IPS-NIHi11 (cell line): ENCODE measurements at places on chromosomes 1 and 21.

GRCh38 chr1:112929979-112930378, 26.0 kb downstream of the SLC16A1 start:
- DNase-seq, result no peak

GRCh38 chr1:100101564-100101963, 31.2 kb downstream of the SASS6 start:
- no peak for DNase-seq

GRCh38 chr1:202397256-202397655, 48.8 kb downstream of the PPP1R12B start:
- no peak for DNase-seq

GRCh38 chr1:15616373-15617172, 685 bp upstream of the DDI2 start:
- peak; percentile 22 for DNase-seq

GRCh38 chr1:18869847-18870594, 10.6 kb upstream of the TAS1R2 start:
- DNase-seq, result no peak

DNA sequence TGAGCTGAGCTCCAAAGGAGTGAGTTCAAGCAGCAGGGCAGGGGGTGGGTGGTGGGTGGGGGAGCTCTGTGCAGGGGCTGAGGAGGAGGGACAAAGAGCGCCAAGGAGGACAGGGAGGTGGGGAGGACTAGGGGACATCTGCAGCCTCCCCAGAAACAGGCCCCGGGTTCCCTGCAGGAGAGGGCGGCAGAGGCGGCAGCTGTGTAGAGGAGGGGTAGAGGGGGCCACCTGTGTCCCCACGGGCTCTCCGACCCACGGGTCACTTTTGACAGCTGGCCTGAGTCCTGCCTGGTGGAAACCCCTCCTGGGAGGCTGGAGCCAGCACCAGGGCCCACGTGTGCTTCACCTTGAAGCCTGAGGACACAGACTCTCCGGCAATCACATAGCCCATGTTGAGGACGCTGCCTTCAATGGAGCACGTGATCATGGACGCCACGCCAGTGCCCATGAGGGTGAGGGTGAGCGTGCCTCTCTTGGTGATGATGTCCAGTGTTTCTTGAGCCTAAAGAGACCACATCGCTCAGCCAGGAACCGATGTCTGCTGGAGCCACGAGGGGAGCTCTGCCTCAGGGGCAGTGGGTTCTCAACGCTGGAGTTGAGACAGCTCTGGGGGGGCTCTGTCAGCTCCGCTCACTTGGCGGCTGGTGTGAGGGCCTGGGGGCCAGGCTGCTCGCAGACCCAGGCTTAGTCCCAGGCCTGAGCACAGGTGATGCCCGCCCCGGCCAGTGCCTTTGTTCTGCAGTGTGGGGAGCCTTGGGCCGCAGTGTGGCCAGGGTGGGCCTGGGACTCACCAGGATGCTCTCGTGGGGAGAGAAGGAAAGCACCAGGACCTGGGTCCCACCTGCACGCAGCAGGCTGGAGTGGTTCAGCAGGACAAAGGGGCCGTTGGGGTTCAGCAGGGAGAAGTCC, 6.6 kb upstream of the TMEM52 start:
- DNase-seq, result no peak

DNA sequence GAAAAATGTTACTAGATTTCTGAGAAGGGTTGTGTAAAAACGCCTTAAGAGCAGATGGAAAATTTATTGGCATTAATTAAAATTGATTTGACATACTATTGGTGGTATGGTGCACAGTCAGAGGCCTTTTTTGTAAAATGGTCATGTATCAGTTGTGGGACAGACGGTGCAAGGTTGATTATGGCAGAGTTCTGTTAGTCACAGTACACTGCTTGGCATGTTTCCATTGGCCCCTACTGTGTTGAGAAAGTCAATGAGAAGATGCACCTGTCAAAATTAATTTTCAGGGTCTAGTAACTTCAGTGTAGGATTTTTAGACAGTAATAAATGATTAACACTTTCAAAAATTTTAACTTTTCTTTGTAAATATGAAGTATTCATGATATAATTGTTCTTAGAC, 4.4 kb downstream of the B3GALT2 start:
- no peak for DNase-seq

GRCh38 chr1:1086911-1087341, 12.8 kb upstream of the RNF223 start:
- DNase-seq, result no peak

DNA sequence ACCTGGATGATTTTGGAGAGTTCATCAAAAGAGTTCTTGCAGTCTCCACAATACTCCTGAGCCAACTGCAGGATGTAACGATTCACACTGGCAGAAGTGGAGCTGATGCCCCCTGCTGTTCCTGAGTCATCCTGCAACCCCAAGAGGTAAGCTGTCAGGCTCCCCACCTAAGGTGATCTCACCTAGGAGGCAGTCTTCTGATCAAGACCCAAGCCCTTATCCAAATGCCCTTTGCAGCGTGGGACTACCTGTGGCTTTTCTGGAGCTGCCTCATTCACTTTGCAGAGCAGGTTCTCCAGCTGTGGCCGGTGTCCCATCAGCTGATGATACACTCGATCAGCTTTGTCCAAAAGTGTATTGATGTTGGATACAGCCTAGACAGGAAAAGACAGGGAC, 96.4 kb downstream of the UBR4 start:
- DNase-seq, result peak; percentile 62

DNA sequence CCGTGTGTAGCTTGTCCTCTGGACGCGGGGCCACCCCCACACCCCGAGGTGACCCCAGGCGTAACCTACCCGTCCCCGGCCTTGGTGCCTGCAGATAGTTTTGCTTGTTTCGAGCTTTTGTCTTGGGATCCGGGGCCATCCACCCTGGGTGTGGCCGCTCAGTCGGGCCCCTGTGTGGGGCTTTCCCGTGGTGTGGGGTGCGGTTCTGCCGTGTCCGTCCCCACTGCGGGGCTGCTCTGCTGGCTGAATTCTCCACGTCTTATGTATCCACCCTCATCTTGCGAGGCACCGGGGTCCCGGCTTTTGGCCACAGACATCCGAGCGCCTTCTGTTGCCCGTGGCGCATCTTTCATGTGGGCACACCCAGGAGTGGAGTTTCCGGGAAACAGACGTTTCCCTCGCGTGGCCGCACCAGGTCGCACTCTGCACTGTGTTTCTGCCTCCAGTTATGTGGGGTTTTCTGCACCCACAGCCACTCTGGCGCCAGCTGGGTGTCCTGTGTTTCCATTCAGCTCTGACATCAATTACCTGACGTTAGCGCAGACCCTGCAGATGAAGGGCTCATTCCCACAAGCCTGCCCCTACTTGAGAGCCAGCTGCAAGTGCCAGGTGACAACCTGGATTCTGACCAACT, 64.9 kb downstream of the PRKCZ start:
- DNase-seq, result no peak
